ENCODE measurements at places on chromosomes 7 and 10. TPM values are rescaled to one million over a fixed set of nuclear protein-coding genes. Genes with fewer than 3 reads are reported as not detected.

The FKBP9 gene
- 168 TPM for total RNA-seq

The EPHA1 gene
- total RNA-seq = not detected

The RHOBTB1 gene
- 45.6 TPM for total RNA-seq

The TMED4 gene
- 191 TPM for total RNA-seq

The EGFR gene
- total RNA-seq = 0.56 TPM

The EIF5AL1 gene
- 0.51 TPM for total RNA-seq

The SHTN1 gene
- 2.9 TPM for total RNA-seq

The TMEM140 gene
- total RNA-seq = 76.1 TPM

- no peak for DNase-seq
Observed at GRCh38 chr10:15457382-15457781, 86.3 kb upstream of the FAM171A1 start.

- DNase-seq = no peak
Observed at GRCh38 chr10:104144931-104145330, 23.0 kb downstream of the SFR1 start.

DNA sequence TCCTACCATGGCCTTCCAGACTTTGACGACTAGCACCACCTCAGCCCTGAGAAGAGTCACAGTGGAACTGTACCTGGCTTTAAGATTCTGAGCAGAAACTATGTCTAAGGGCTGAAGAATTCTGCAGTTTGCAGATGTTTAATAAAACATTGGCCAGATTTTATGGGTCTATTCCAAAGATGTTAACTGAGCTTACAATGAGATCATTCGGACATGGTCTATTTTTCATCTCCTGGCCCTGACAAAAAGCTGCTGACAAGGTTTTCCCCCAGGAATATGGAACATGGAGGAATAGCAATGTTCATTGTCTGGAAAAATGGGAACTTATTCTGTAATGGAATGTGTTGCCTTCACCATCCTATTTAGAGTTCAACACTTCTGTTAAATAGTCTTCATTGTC is 66.4 kb downstream of the PTF1A start:
- DNase-seq = no peak

DNA sequence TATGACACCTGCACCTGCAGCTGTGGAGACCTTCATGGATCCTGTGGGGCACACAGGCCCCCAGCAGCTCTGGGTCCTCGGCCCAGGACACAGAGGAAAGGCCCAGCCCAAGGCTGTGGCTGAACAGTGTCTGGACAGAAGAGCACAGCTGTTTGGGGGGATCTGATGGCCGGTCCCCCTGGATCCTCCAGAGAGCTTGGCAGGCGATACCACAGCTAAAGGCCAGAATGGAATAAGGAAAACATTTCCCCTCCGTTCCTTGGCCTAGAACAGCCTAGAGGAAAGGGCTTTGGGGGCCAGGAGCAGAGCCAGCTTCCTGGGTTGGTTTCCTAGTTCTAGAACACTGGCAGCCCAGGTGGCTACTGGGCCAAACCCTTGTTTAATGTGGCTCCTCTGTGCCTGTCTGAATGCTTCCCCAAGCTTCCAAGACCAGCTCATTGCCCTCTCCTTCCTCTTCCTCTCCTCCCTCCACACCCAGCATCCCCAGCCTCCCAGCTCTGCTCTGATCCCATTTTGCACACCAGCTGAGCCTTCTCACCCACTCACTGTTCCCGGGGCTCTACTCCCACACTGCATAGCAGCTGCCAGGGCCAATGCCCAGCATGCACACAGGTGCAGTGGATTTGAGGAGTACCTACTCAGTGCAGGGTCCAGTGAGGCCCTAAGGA is 46.9 kb downstream of the GPAM start:
- DNase-seq = no peak

DNA sequence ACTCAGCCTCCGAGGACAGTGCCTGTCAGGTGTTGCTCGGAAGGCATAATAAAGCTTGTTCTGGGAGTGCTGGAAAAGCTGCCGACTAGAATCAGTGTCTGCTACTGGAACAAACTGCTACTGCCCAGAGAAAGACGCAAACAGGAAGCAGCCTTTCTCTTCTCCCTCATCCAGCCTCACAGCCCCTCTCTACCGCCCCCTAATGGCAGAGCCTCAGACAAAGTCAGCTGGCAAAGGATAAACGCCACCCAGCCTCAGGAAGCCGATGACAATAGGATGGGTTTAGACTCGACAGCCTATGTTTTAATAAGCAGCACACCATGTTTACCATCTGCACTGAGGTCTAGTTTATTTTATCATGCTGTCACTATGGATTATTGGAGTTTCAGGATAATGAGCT is 169.5 kb upstream of the LYZL1 start:
- DNase-seq = peak; percentile 52

GRCh38 chr7:5303591-5304505 is 21.1 kb downstream of the SLC29A4 start:
- no peak for DNase-seq

GRCh38 chr10:3835770-3836169 is 50.8 kb upstream of the KLF6 start:
- DNase-seq = peak; percentile 79

- DNase-seq = no peak
Observed at GRCh38 chr10:17092216-17092944, 37.2 kb downstream of the CUBN start.

DNA sequence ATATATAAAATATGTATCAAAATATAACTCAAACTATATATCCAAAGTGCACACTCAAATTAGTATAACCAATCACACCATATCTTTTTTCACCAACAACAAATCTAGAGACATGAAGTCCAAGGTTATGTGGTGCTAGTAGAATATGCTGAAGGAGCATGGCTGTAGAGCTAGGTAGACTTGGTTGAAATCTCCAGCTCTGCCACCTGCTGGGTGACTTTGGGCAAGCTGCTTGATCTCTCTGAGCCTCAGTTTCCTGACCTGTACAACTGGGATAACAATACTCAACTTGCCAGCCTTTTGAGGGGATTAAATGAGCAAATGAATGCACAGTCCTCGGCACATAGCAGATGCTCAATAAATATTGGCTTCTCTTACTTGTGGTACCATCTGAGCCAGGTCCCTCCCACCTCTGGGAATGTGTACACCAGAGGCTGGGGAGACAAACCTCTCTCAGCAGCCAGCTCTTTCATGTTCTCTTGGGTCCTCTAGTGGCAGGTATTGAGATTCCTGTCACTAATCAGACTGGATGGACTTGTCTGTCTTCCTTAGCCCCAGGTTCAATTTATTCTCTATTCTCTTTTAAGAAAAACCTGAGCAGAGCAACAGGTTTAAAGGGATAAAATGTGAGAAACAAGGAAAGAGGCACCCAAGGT is 94.3 kb upstream of the PDE1C start:
- DNase-seq = peak; percentile 82

- peak; percentile 62 for DNase-seq
Observed at GRCh38 chr7:74544706-74545469, 91.2 kb downstream of the GTF2IRD1 start.

- no peak for DNase-seq
Observed at GRCh38 chr10:43712821-43713584, 64.3 kb upstream of the ZNF32 start.

DNA sequence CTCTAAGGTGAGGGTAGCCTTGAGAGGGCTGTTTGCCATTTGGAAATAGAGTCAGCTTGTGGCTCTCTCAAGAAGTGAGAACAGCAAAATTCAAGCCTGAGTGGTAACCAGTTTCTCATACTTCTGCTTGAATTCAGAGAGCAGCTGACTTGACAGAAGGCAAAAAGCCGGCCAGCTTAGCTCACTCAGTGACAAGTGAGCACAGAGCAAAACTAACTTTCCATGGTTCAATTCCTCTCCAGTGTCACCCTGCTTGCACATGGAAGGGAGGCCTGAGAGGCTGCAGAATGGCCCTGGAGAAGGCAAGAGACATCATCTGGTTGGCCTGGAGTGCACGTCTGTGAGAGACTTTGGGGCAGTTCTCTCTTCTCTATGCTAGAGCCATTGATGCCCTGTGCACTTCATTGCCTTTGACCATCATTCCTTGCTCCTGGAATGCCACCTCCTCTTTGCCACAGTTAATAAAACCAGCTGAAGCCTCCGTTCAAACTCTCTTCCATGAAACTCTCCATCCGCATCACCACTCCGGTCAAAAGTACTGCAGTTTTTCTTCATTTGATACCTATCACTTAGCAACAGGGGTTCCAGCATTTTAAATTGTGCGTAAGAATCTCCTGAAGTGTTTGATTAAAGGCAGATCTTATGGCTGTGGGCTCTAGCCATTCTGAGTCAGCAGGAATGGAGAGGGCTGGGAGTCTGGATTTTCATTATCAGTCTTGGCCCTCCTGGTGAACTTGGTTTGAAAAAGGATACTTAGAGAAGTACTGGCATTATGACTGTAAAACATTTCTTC is 69.8 kb upstream of the PIK3CG start:
- no peak for DNase-seq

DNA sequence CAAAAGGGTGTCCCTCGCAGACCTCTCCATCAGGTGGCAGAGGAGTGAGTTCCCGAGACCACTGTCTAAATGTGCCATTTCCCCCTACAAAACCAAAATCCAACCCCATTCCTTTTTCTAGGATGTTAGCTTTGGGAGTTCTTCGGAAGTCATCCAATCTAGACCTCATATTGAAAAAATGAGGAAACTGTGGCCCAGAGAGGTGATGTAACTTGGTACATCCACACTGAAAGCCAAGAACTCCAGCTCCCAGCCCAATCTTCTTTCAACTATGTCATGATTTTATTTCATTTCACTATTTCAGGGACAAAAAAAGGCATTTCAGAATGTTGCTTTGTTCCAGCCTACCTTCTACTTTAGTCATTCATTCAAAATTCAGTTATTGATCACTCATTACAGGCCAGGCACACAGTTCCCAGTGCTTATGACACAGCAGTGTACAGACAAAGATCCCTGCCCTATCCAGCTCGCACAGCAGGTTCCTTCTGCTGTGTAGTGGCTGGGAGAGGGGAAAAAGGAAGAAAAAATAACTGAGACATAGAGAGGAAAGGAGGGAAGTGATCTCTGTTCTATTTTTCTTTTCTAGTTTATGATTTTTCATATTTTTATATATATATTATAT is 35.8 kb downstream of the SCRN1 start:
- no peak for DNase-seq

DNA sequence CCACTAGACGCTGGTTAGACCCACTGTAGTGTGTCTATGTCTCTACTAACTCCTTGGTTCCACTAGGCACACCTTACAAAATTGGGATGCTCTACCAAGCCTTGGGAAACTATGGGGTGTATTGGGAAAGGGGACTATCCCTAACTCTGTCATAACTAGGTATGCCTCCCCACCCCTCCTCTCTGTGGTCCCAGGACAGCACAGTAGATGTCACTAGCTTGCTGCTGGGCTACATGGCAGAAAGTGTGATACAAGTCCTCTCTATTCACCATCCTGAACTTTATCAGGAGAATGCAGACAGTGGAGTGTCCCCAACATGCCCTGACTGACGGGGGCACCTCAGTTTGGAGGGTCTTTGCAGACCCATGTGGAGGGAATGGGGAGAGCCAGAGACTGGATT is 30.3 kb upstream of the TMEM273 start:
- DNase-seq = no peak

DNA sequence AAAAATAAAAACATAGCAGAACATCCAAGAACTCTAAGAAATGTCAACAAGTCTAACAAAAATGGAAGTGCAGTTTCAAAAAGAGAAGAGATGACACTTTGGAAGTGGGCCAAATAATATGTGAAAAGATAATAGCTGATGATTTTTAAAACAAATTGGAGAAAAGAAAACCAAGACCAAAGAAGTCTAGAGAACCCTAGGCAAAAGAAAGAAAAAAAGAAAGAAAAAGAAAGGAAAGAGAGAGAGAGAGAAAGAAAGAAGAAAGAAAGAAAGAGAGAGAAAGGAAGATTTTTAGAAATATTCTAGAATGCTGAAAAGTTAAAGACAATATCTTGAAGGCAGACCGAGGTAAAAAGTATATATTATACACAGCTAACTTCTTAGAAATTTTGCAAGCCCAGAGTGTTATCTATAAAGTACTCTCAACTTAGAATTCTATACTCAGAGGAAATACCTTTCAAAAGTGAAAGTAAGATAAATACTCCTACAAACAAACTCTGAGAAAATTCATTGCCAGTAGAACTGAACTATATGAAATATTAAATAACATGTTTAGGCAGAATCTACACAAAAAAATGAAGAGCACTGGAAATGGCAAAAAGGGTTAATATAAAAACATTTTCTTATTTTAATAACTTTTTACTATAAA is 138.7 kb upstream of the SMIM30 start:
- DNase-seq = no peak

- DNase-seq = no peak
Observed at GRCh38 chr7:152883858-152884257, 124.3 kb downstream of the ACTR3B start.

- DNase-seq = no peak
Observed at GRCh38 chr10:126955934-126956711, 50.9 kb downstream of the DOCK1 start.

DNA sequence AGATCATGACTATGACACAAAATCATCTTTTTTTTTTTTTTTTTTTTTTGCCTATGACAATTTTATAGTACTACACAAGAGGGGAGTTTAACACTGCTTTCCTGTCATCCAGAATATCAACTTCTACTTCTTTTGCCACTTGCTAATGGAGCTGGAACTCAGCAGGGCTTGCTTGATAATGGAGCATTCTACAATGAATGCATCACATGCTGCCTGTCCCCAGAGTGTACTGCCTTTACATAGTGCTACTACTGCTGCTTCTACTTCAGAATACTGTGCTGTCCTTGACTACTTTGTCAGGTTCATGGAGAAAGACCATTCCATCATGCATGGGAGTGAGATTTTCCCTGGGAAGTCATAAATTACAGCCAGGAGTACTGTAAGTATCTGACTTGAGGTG is 338.6 kb upstream of the SEMA3A start:
- no peak for DNase-seq

GRCh38 chr10:51507476-51507875 is 191.9 kb downstream of the CSTF2T start:
- DNase-seq = no peak

GRCh38 chr10:113285305-113285704 is 267.5 kb upstream of the HABP2 start:
- DNase-seq = no peak

DNA sequence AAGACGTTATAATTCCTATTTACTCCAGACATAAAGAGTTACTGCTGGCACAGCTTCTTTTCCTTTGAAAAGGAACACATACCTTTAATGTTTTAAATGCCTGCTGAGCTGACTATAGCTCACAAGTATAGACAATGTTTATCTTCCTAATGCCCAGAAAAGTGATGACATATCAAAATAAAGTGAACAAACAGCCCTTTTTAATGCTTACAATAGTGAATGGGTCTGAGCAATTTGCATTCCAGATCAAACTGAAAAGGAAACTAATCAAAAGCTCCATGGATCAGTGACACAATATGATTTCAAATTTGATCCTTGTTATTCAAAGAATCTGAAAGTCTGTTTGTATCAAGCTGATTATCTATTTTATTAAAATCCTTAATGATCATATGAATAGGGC is 233.6 kb upstream of the SEMA3E start:
- DNase-seq = no peak

All from dermis blood vessel endothelial cell (primary cell).